ENCODE measurements at places on chromosomes 13 and 19.

GRCh38 chr19:28726533-28727479 is 486.1 kb downstream of the UQCRFS1 start:
- DNase-seq: no peak

DNA sequence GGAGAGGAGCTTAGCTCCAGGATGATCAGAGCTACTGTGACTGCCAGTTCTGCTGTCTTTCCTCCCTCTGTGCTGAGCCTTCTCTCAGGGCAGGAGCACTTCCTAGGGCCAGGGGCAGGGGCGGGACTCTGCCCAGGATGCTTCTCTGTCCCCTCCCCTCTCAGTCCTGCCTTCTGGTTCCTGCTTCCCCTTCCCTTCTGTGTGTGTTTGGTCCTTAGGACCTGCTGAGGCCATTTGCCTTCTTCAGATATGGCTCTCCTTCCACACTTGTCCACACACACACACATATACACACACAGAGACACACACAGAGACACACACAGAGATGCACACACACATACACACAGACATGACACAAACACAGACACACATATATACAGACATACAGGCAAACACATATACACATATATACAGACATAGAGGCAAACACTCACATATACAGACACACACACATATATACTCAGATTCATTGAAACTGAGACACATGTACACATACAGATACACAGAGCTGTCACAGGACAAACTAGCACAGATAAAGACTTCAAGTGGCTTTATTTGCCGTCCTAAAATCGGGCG is 22.0 kb upstream of the CD177 start:
- no peak for DNase-seq

- DNase-seq: no peak
Observed at GRCh38 chr13:98542568-98543377, 34.1 kb downstream of the STK24 start.

DNA sequence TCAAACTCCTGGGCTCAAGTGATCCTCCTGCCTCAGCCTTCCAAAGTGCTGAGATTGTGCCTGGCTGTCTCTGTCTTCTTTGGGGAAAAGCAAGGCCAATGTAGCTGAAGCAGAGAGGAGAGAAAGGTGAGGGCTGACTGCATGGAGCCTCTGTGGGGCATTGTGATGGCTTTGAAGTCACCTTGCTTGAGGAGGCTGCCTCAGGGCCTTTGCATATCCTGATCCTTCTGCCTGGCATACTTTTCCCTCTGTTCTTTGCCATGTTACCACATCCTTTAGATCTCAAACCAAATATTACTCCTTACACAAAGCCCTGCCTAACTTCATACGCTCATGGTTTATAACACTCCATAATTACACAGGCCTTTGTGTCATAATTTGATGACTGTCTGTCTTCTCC is 9.4 kb upstream of the PPP5C start:
- DNase-seq: no peak

DNA sequence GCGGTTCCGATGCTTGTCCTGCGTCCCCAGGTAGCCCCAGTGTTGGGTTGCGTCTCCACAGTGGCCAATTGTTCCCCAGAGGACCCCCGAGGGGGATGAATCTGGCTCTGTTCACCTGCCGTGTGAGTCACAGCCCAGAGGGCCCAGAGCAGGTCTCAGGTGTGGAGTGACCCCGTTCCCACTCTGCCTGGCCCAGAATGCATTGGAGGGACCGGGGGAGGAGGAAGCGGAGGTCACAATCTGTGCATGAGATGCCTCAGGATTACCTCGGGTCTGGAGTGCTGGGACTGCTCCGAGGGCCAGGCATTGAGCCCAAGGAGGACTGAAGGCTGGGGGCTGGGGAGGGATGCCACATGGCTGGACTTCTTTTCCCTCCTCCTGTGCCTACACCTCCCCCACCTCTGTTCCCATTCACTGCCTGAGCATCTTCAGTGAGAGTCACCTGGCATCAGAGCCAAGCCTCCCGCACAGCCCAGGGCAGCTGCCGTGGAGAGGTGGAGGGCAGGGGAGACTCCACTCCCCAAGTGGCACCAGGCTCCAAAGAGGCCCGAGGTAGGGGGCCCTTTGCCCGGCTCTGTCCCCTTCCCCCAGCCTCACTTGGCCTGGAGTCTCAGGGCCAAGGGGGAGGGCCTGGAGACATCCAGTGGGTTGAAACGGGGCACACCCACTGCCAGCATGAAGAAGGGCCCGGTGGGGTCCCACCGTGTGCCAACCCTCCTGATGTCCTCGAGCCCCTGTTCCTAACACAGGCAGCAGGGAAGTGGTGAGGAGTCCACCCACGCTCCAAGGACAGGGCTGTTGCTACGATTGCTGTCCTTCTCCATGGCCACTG is 81.1 kb downstream of the CHST8 start:
- no peak for DNase-seq

DNA sequence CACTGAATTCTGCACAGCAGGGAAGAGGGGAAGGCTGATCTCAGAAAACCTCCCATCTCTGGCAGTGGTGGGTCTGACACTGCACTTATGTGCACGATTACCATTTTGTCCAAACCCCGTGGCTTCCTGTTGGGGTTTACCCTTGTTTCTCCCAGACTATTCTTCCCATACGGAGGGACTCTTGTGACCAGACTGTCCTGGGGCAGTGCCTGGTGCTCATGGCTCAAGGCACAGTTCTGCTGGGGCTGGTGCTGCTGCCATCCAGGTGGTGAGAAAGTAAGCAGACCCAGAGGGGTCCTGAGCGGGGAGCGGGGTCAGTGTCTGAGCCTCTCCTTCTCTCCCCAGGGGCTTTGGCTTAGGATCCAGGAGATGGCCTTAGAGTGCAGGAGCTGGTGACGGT is 5.1 kb upstream of the SIGLEC9 start:
- DNase-seq: no peak

DNA sequence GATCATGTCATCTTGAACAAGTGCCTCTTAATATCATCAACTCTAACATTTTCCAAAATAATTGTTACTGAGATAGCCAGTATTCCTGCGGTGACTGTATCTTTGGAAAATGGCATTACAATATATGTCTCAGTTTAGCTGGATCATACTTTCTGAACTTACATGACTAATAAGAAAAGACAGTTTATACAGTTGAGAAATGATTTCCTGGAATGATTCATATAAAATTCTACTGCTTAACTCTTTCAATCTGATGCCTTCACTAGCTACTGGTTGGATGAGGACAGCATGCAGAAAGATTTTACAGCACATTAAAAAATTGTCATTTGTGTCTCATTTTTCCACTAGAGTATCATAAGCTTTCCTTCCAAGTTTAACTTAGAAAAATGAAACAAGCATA is 302.1 kb downstream of the PCDH17 start:
- DNase-seq: no peak

DNA sequence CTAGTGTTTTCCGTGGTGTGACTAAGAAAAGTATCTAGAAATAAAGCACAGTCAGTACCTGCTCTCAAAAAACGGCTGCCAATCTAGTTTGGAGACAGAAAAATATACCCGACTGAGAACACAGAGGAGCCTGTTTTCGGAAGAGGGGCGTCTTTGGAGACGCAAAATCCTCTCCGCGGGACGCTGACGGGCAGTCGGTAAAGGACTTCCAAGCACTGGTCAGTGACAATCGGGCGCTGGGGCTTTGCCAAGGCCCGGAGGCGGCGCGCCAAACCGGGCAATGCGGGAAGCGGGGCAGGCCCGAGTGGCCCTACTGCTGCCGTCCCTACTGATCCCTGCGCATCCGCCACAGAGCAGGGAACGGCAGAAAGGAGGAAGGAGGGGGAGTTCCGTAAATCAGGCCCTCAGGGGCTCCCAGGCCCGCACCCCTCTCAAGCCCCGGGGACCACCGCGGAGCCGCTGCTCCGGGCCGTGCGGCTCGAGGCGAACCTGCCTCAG is 588 bp upstream of the DPY19L3 start:
- no peak for DNase-seq

DNA sequence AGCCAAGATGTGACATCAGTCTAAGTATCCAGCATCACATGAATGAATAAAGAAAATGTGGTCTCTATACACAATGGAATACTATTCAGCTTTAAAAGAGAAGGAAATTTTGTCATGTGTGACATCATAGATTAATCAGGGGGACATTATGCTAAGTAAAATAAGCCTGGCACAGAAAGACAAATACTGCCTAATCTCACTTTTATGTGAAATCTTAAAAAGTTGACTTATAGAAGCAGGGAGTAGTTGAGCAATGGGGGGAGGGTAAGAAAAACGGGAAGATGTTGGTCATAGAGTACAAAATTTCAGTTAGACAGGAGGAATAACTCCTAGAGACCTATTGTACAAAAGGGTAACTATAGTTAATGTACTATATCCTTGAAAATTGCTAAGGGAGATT is 10.4 kb upstream of the LCP1 start:
- DNase-seq: no peak

DNA sequence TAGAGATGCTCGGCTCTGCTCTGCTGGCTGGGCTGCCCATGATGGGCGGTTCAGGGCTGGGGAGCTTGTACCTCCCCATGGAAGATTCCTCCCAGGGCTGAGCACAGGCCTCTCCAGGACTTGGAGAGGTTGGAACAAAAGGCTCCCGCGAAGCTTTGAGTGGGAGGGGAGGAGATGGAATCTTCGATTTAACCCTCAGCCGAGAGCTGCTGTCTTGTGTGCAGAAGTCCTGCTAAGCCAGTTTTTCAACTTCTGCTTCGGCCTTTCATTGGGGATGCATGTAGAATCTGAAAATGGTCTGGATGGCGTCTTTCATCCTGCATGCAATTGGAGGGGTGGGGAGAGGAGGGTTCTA is 163.3 kb downstream of the KDM4B start:
- no peak for DNase-seq

GRCh38 chr13:95185851-95186250 is 115.4 kb downstream of the ABCC4 start:
- no peak for DNase-seq

DNA sequence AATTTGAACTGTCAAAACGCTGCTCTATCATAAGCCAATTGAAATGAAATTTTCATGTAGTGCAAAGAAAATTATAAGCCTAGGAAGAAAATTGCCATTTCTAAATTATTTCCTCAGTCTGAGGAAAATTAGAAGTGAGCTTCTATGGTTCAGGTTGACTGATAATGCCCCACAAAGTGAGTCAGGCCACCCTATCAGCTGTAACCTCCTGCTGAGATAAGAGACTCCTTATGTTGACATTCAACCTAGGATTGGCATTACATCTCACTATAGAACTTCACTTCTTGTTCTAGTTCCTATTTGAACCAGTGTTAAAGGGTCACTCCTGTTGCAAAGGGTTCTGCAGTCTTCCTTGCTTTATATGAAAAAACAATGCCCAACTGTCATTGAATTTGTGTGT is 32.6 kb upstream of the RFC3 start:
- DNase-seq: no peak

GRCh38 chr13:93309886-93310523 is 83.4 kb downstream of the GPC6 start:
- no peak for DNase-seq

DNA sequence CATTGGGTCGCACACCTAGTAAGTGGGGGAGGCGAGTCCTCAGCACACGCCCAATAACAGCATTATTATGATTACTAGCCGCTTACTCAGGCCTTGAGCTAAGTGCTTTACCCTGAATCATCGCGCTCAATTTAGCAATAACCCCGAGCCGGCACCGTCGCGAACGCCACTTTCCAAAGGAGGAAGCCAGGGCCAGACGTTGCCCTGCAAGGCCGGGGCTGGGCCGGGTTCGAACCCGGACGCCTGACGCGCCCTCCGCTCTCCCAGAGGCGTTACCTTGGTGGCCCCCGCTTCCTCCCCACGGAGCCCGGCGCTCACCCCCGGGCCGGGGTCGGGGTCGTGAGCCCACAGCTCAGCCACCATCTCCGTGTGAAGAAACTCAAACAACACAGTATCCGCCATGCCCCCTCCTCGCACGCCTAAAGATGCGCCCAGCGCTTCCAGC is at the start of gene TRAPPC6A:
TRAPPC6A (minus strand) TSS at position 421 of the 445 bp plus-strand sequence; CDS start at position 402, 19 bp downstream.
- no peak for DNase-seq

GRCh38 chr13:95579303-95579702 is 26.8 kb downstream of the CLDN10 start:
- DNase-seq: no peak

- DNase-seq: no peak
Observed at GRCh38 chr13:28316129-28316528, 177.8 kb downstream of the PAN3 start.

DNA sequence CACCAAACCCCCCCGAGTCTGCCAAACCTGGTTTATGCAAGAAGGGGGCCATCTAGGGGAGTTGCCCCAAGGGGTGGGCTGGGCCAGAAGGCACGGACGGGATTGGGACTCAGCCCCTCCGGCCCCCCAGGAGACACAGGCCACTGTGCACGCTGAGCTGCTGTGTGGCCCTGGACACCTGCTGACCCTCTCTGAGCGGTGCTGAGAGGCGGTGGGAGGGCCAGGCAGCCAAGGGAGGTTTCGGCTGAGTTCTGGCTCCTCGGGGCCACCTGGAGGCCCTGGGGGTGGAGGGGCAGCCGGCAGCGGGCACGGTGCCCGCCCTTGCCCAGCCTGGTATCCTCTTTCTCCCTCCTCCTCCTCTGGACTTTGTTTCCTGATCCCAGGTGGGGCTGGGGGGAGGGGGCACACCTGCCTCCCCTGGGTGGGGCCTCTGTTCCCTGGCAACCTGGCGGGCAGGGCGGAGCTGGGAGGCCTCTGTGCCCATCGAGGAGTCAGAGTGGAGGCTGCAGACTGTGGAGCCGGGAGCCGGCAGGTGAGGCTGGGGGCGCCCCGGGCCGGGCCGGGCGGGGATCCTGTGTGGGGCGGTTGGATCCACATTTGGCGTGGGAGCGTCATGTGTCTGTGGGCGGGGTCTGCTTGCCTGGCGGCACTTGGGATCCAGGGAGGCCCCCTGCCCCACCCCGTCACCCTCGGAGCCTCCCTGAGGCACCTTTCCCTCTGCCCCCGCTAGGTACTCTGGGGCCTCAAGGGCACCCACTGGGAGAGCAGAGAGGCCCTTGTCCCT is at the start of gene MISP:
MISP (plus strand) TSS at position 473 of the 784 bp plus-strand sequence. CDS start 5,835 bp downstream, outside the sequence.
- peak; percentile 41 for DNase-seq

DNA sequence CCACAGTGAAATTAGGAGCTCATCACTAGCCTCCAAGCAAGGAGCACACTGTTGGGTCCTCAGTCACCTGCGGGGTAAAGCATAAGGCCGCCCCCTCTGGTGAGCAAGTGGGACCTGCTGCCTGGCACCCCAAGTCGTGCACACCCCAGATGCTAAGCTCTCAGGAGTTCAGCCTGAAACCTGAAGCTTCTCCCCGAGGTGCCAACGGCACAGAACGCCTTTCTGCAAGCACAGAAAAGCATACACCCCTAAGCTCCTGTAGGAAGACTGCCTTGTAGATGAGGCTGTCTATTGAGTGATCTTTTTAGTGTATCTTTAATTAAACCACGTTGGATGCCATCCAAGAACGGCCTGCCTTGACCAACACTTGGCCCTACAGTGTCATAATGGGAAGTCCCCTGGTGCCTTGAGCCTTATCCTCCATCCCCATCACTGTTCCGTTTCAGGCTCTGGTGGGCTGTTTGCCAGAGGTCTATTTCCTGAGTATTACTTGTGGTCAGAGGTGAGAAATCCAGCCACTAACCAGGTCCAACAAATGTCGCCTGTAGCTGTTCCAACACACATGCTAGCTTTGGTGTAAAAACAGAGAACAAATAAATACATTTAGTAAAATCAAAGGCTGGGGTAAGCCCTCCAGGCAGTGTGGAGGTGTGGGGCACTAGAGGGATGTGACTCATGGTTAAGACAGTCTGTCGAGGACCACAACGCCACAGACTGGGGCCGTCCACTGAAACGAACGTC is 44.8 kb downstream of the C13orf42 start:
- no peak for DNase-seq

GRCh38 chr19:1312767-1313694 is 27.4 kb downstream of the EFNA2 start:
- DNase-seq: no peak

- no peak for DNase-seq
Observed at GRCh38 chr13:51763486-51763885, 40.5 kb downstream of the DHRS12 start.

- no peak for DNase-seq
Observed at GRCh38 chr13:75689686-75690085, 53.6 kb downstream of the LMO7 start.
